ENCODE measurements at places on chromosomes 7 and 10.
A peak's percentile ranks its signal among the peaks of the same experiment; 100 is the strongest.

- DNase-seq: no peak
Measured at GRCh38 chr10:104300002-104300735, 31.2 kb downstream of the GSTO2 start.

GRCh38 chr7:24836084-24836483, 78.8 kb upstream of the GSDME start:
- no peak for DNase-seq

DNA sequence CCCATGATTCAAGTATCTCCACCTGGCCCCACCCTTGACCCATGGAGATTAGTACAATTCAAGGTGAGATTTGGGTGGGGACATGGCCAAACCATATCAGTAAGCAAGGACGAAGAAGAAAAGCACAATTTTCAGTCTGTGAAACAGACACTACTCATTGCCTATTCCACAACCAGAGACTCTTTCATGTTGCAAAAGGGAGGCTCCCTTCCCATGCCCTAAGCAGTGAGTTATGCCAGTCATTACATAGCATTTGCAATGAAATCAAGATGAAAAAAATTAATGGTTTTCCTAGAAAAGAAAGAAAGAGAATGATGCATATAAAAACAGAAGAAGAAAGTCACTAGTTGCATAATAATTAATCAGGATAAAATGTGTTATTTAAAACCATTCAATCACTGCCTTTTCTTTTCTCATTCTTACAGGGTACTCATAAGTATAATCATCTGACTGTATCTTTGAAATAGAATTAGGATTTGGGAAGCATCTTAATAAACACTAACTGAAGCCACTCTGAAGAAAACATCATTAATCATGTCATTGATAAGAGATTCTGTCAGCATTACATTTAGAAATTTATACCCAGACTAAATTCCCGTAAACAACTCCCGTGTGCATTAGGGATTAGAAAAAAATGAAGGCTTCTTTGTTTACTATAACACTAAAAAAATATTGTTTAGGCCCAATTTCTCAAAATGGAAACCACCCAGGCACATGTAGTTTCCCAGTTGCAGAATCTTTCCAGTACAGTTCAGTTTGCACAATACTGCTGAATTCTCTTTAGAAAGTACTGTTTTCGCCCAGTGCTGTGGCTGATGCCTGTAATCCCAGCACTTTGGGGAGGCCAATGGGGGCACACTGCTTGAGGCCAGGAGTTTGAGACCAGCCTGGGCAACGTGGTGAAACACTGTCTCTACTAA, 9.1 kb downstream of the PRPS1L1 start:
- DNase-seq: no peak

DNA sequence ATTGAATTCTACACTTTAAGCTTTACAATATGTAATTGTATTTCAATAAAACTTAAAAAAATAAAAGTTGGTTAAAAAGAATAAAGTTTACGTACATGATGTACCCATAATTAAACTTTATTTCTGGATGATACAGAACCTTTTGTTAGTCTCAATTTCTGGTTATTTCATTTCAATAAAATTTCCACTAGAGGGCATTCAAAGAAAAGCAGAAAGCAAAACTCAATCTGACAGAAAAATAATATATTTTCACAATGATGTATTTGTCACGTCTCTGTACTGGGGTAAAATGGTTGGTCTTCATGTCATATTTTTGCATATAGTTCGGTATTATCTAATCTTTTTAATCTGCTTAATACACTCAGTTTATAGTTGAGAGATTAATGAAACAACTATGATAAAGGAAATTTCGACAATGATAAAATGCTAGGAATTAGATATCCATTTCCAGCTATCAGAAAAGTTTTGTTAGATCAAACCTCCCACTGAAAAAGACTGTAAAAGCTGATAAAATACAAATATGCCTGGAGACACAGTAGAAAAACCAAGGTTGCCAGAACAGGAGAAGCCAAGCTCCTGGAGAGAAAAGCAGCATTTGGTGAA, 27.4 kb downstream of the ASZ1 start:
- DNase-seq: no peak

- peak; percentile 48 for DNase-seq
Measured at GRCh38 chr10:113475381-113475807, 77.5 kb upstream of the HABP2 start.

DNA sequence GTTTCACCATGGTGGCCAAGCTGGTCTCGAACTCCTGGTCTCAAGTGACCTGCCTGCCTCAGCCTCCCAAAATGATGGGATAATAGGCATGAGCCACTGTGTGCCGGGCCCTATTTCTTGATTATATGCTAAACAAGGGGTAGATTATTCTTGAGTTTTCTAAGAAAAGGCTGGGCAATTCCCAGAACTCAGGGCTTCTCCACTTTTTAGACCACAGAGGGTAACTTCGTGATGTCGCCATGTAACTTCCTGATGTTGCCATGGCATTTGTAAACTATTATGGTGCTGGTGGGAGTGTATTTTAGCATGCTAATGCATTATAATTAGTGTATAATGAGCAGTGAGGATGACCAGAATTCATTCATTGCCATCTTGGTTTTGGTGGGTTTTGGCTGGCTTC, 35.8 kb downstream of the OTUD1 start:
- no peak for DNase-seq

GRCh38 chr7:115145512-115145911, 223.6 kb downstream of the MDFIC start:
- DNase-seq: no peak

DNA sequence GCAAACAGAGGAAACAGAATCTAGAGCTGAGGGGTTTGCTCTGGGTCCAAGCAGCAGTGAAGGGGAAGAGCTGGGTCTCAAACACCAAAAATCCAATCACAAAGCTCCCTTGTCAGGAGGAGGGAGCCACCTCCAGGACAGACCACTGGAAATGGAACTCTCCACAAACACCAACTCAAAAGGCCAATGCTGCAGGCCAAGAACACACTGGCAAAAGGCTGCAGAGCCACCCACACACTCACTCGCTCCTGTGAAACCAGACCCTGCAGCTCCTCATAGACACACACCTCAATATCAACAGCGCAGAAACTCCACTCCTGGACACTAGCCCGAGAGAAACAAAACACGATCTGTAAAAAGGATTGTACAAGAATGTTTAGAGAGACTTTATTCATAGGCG, 213.5 kb downstream of the PTPRN2 start:
- no peak for DNase-seq

GRCh38 chr7:33979807-33980355, 74.5 kb downstream of the BMPER start:
- peak; percentile 15 for DNase-seq

DNA sequence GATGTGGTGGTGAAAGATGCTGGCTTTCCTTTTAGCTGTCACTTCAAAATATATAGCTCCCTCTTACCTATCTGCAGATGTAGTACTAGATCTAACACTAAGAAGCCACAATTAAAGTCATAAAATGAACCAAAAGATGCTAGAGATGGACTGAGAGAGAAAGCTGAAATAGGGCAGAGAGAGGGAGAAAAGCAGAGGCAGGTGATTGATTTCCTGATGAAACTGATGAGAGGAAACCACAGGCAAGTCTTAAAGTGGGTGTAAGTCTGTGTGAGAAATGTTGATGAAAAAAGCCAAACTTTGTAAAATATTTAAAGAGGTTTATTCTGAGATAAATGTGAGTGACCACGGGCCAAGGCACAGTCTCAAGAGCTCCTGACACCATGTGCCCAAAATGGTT, 194.3 kb upstream of the MBL2 start:
- no peak for DNase-seq

- DNase-seq: no peak
Measured at GRCh38 chr10:49139028-49139845, 5.4 kb upstream of the FAM170B start.

DNA sequence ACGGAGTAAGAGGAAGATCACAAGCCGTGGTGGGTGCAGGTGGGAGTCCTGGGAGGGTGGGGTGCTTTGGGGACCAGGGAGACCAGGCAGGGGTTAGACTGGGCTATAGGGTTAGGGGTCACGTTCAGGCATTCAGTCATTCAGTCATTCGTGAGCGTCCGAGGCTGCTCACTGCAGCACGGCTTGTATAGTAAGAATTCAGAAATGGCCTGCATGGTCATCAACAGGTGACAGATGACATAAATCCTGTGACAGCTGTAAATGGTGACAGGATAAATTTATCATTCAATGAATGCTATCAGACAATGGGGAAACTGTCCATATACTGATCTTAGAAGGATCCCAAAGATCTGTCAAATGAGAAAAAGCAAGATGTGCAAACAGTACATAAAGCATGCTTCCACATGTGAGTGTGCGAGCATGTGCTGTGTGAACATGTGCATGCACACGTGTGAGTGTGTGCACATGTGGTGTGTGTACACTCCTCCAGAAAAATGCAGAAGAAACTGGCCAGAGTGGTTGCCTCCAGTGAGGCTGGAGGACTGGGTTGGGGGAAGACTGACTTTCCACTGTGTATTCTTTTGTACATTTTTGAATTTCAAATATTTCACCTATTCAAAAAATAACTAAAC, 32.0 kb upstream of the SMARCD3 start:
- no peak for DNase-seq

DNA sequence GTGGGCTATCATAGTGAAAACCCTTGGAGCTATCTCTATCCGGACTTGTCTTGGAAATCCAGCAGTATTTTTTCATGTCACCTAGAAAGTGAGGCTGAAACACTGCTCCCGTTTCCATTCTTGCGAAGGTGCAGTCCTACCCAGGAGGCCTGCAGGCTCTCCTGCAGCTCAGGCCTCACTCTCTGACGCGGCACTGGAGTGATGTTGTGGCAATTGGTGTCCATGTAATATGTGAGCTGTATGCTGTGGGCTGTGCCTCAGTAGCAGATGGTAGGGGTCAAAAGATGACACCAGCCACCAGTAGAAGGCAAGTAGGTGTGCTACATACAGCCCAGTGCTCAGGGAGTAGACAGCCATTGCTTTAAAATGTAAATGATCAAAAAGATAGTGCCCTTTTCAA, 28.1 kb upstream of the ZNF680 start:
- DNase-seq: no peak

DNA sequence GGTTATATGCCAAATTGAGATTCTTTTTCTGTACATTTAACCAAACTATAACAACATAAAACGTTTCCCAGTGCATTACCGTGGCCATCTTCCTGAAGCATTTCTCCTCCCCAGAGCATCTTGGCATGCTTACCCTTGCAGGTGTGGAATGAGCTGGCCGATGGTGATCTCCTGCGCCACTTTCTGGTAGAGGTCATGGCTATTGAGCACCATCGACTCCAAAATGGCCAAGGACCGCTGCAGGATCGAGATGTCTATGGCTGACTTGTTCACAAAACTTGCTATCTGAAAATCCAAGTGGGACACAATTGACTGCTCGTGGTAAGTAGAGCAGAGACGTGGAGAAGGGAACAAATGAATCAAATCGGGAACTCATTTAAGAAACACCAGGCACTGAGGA, 223.9 kb downstream of the ELMO1 start:
- DNase-seq: no peak

- no peak for DNase-seq
Measured at GRCh38 chr10:34766266-34766600, 48.9 kb downstream of the PARD3 start.

DNA sequence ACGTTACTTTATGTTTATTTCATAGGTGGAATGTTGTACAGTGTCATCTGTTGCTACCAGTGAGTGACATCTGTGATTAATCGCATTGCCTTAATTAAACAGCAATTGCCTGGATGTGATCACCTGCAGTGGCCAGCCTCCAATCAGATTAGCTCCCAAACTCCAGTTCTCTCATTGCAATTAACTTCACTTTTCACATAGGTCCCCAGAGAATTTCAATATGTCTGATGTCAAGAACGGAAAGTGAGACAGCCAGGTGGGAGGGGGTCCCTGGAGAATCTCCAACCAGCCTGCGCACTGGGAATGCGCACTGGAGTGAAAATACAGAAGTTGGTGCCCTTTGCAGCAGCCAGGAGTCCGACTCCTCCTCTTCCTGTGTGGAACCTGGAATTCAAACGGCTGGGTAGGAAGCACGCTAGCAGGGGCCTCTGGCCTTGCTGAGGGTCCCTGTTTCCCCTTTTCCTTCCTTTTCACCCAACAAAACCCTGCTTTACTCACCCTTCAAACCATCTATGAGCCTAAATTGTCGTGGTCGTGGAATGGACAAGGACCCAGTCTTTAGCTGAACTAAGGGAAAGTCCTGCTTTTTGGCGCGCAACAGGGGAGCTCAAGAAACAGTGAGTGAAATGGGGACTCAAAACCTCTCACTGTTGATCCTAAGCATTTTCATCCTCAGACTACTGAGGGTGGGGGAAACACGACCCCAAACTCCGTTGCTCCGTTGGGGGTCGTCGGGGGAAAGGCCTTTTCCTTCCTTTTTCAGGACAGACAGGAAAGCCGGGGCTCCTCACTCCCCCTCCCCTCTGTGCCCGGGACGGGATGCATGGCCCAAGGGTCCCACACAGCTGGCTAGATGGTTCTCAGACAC, 1355.5 kb upstream of the LRRTM3 start:
- peak; percentile 88 for DNase-seq

DNA sequence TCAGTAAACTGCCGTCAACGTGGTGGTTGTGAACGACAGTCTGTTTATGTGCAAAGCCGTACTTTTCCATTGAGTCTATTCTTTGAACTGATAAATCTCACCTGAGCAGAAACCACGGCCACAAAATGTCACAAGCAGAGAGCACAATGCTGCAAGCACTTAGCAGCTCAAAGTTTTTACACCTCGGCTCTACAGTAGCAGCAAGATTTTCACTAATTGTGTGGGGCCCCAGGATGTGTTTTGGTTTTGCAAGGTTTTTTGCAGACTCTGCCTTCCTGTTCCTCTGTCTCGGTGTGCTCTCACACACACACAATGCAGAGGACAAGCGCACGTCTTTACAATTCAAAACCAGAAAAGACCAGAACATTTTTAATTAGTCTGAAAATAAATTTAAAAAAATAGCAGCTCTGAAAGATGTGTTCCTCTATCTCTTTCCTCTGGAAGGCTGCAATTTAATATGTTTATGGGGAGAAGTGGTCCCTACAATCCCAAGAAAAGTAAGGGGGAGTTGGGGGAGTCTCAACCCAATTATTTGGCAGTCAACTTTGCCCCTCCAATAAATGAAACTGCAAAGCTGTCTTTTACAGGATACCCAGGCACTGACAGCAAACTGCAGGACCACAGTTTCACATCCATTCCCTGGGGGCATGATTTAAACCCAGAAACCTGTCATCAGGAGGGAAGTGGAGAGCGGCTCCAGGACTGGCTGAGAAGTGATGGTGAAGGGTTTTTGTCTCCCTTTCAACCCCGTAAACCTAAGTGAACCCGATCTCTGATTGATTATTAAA, 73.8 kb upstream of the SFMBT2 start:
- DNase-seq: peak; percentile 28

All from eye (tissue), 1 donor.